Mucosa of descending colon (tissue), 3 donors: ENCODE measurements at places on chromosomes 3 and 15. TPM values are rescaled to one million over a fixed set of nuclear protein-coding genes. Genes with fewer than 3 reads are reported as not detected.

DNA sequence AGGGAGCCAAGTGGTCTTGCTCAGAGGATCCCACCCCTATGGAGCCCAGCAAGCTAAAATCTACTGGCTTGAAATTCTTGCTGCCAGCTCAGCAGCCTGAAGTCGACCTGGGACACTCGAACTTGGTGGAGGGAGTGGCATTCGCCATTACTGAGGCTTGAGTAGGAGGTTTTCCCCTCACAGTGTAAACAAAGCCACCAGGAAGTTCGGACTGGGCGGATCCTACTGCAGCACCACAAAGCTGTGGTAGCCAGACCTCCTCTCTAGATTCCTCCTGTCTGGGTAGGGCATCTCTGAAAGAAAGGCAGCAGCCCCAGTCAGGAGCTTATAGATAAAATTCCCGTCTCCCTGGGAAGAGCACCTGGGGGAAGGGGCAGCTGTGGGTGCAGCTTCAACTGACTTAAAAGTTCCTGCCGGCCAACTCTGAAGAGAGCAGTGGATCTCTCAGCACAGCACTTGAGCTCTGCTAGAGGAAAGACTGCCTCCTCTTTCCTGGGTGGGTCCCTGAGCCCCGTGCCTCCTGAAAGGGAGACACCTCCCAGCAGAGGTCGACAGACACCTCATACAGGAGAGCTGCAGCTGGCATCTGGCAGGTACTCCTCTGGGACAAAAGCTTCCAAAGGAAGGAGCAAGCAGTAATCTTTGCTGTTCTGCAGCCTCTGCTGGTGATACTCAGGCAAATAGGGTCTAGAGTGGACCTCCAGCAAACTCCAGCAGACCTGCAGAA is 576.3 kb upstream of the NECTIN3 start:
- DNase-seq, result no peak

GRCh38 chr3:40597441-40597840 is 72.7 kb downstream of the ZNF621 start:
- no peak for DNase-seq

- DNase-seq, result peak; percentile 79
Observed at GRCh38 chr3:129224984-129225393, 24.4 kb upstream of the COPG1 start.

DNA sequence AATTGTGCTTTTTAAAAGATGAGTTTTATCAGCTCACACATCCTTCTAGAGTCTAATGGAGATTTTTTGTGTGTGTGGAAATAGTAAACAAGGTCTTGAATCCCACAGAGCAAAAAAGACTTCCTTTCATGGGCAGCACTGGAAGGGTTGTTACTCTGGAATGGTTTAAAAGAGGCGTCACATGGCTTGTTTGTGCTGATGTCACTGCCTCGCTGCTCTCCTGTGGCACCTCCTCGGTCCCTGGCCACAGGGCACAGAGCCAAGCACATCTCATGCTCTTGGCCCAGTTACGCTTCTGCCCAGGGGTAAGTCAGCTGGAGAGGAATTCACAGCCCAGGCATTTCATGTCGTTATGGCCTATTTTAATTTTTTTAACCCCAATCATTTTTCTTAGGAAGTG is 53.2 kb downstream of the PGPEP1L start:
- DNase-seq, result no peak

DNA sequence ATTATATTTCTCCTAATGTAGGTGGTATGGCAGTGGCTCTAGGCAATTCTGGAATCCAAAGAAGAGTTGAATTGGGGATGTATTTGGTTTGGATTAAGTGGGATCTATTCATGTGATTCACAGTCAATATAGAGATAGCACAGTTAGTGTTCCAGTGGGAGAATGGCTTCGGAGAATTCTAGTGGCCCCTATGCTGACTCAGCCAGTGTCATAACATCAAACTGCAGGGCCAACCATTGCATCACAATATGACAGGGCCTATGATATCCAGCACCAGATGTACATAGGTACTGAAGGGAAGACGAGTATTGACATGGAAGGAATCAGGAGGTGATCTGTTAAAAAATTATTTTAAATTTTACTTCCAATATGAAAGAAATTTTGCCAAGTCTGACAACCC is 302.8 kb upstream of the UBE2E2 start:
- no peak for DNase-seq

GRCh38 chr3:72391659-72392058 is 456.6 kb downstream of the SHQ1 start:
- no peak for DNase-seq

DNA sequence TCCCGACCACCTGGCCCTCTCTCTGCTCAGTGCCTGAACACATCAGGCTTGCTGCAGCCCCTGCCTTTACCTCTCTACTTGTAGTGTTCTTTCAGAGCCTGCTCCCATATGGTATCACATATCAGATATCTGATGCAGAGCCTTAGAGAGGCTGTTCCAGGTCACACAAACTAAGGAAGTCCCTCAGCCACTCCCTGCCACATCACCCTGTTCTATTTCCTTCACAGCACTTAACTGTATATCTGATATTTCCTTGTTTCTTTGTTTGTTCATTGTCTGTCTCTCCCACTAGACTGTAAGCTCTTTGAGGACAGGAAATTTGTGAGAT is 976 bp upstream of the ALDH1L1 start:
- peak; percentile 52 for DNase-seq

DNA sequence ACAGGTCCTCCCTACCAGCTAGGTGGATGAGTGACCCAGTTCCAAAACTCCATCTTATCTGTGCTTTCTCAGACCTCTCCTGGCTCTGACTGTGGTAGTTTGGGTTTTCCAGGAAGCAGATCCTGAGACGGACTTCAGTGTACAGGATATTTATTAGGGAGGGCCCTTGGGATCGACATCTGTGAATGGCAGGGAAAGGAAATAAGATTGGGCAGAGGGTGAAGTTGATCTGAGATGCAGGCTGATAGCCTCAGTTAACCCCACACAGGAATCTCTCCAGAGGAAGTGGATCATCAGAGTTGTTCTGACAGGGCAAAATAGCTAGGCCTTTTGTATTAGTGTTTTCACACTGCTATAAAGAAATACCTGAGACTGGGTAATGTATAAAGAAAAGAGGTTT is 16.7 kb upstream of the MAPK6 start:
- no peak for DNase-seq

DNA sequence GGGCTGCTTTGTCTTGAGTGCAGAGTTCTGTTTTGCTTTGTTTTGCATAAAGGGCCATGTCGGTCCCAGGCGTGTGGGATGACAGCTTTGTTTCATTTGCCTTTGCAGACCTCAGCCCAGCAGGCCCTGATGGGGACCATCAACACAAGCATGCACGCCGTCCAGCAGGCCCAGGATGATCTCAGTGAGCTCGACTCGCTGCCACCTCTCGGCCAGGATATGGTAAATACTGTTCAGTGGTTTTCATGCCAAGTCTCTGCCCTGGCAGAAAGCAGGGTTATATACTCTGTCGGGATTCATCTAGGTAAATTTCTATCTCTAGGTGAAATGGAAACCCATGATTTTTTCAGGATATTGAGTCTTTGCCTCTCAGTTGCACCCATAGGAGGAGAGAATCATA is 343.9 kb upstream of the TPM1 start:
- no peak for DNase-seq

DNA sequence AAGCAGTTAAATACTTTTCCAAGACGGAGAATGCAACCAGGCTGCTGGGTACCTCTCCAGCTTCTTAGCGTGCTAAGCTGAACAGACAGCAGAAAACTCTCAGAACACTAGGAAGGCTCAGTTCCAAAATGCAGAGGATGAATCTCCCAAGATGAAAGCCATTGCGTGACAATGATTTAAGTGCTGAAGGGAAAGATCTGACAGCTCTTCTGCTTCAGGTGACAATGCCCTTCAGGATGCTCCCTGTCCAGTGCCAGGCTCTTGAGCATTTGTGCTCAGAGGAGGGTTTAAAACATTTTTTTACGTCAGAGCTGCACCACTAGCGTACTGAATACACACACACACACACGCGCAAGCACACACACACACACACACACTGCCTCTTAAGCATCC is 26.3 kb downstream of the ARHGEF3 start:
- DNase-seq, result no peak

The CCDC54 gene
- total RNA-seq, result not detected

The FETUB gene
- total RNA-seq, result not detected

The RPUSD3 gene
- 28.6 TPM for total RNA-seq

The PP2D1 gene
- not detected for total RNA-seq

The C2CD4B gene
- 1.5 TPM for total RNA-seq

The HTR3E gene
- total RNA-seq, result 0.16 TPM

The PPARG gene
- 61.6 TPM for total RNA-seq

The PROK2 gene
- not detected for total RNA-seq

The IL16 gene
- total RNA-seq, result 8.4 TPM

The CFAP44 gene
- 16.7 TPM for total RNA-seq

The PLCH1 gene
- total RNA-seq, result 10.2 TPM

The NRG4 gene
- 3.3 TPM for total RNA-seq
